GDM1 (cell line): ENCODE measurements at places on chromosomes 2 and 18.

GRCh38 chr2:69718338-69718965 lies 23.5 kb upstream of the ANXA4 start:
- DNase-seq = no peak

GRCh38 chr2:144159240-144159639 lies 360.7 kb downstream of the ZEB2 start:
- no peak for DNase-seq

DNA sequence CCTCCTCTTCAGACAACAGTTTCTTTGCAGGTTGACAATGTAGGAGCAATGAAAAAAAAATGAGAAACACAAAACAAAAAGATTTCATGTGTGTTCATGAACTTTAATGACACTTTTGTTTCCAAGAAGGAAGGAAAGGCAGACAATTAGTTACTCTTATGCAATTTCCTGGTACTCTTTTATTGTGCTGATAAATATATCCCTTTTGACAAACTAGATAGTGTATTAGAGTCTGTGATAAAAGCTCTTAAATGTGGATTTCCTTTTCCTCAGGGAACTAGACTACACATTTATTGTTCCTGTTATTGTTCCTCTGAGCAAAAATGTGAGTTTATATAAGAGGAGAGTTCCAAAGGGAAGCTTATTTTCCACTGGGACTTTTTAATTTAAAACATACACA lies 188.7 kb upstream of the NRXN1 start:
- no peak for DNase-seq

- no peak for DNase-seq
These were observed 44.7 kb downstream of the UGP2 start for GRCh38 chr2:63886445-63886844.

- no peak for DNase-seq
These were observed 153.9 kb downstream of the INSIG2 start for GRCh38 chr2:118242216-118242615.

GRCh38 chr18:48418539-48419276 lies 9.5 kb upstream of the ZBTB7C start:
- DNase-seq = no peak

DNA sequence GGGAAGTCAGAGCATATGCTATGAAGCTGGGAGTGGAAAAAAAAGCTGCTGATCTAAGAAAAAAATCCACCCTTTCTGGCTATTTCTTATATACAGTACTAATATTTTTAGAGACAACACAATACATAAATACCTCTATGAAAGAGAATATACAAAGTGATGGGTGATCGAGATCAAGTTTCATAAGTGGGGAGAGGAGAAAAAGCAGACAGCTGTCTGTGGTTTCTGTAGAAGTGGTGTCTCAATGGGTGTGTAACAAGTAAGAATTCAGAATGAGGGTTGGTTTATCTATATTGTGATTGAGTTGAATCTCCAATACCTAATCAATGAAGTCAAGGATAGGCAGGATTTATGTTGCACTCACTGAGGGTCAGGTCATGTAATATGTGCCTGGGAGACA lies 191.0 kb downstream of the HNMT start:
- DNase-seq = no peak

GRCh38 chr2:164935118-164936101 lies 19.9 kb downstream of the SLC38A11 start:
- DNase-seq = no peak

- DNase-seq = no peak
These were observed 286.8 kb downstream of the RAD51AP2 start for GRCh38 chr2:17231394-17231965.

DNA sequence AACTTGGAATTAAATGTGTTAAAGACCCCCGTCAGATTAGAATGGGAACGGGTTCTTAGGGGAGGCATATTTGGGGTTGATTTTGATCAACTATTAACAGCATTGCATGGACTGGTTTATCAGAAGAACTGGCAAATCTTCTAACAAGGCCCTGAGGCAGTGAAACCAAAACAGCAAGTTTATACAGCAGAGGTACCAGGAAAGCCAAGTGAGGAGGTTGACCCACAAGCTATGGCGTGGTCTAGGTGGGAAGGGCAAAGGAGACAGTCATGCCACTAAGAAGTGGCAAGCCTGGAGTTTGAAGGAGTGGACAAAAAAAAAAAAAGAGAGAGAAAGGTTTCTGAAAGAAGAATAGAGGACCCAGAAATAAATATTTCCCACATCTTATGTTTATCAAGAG lies 187.0 kb downstream of the MREG start:
- DNase-seq = no peak

DNA sequence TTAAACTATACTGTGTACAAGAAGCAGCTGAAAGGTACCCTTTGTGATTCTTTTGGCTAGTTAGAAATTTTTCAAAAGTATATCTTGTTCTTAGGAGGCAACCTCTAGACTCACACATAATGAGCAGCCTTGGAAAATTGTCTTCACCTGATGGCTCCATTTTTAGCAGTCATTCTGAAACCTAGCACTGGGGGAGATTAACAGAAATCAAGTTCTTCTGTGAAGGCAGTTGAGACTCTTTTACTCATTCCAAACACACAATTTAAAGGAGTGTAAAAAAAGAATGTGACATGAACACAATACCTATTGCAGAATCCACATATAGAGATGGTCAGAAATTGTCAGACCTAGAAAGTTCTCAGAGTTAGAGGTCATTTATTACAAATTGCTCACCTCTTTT lies 197.7 kb downstream of the UBE2E3 start:
- no peak for DNase-seq

GRCh38 chr2:17845806-17846205 lies 29.5 kb downstream of the MSGN1 start:
- no peak for DNase-seq

- no peak for DNase-seq
These were observed 45.4 kb upstream of the GORASP2 start for GRCh38 chr2:170883683-170884082.

GRCh38 chr18:31683106-31683505 lies 1.3 kb downstream of the B4GALT6 start:
- no peak for DNase-seq
